ENCODE measurements at places on chromosomes 5 and 9. TPM values are rescaled to one million over a fixed set of nuclear protein-coding genes. Genes with fewer than 3 reads are reported as not detected.

- no peak for DNase-seq
These were observed 13.2 kb downstream of the DOCK8 start for GRCh38 chr9:227860-228259.

DNA sequence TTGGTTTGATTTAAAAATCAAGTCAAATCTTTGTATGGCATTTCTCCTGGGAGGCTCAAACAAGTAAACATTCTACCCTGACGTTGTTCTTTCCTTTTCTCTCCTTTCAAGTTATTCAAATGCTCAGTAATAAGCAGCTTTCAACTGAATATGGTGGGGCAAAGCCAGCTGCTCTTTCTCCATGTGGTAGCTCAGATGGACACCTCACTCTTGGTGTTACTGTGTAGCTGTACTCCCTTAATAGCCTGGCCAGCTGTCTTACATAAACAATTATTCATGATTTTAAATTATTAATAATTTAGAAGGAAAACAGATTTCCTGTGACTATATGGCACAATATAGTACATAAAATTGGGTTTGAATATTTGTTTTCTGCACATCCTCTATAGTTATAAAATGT, 165.2 kb downstream of the PDE4D start:
- no peak for DNase-seq

GRCh38 chr5:154369682-154370081, 76.1 kb upstream of the SAP30L start:
- no peak for DNase-seq

AHRR gene
- total RNA-seq = 5.4 TPM

CMYA5 gene
- under 0.01 TPM for total RNA-seq

SPINK5 gene
- total RNA-seq = not detected
